ENCODE measurements at places on chromosomes 11 and 22.
A peak's percentile ranks its signal among the peaks of the same experiment; 100 is the strongest.

GRCh38 chr22:41873391-41873790 is 40.5 kb downstream of the SREBF2 start:
- no peak for DNase-seq

- no peak for DNase-seq
These were observed 30.9 kb upstream of the CSNK1E start for GRCh38 chr22:38347944-38348750.

GRCh38 chr11:68461575-68461917 is 994 bp downstream of the PPP6R3 start:
- DNase-seq: no peak

DNA sequence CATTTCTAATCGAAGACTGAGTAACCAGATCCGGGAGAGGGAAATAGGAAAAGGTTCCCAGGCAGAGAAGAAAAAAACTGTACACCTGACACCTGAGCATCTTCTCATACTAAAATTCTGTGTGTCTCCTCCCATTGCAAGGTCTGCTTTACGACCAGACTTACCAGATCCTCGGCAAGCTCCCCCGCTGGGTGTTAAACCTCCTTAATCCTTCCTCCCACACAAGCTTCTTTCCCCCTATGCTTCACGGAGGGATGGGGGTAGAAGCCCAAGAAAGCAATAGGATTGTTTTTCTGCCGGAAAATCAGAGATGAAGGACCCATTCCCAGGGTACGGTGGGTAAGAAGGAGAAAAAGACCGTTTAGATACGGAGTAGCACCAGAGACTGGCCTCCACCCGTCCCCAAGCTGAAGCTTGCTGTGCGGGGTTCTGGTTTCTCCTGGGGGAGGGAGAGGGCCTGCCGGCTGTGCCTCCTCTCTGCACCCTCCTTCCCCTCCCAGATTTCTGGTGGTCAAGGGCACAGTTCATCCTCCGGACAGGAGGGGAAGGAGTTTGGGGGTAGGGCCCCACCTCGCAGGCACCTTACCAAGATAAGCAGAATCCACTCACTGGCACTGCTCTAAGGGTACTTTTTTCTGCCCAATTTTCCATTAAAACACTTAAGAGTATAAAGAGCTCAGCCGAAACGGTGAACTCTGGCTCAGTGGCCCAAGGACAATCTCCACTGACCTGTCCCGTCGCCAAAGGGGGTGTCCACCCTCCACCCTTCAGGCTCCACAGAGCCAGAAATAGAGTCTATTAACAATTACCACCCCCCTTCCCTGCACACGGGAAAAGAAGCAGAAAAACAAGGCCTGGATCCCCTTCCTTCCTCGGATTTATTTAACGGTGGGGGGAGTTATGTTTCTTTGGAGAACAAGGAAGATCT is 1.2 kb downstream of the TOB2 start:
- peak; percentile 38 for DNase-seq

GRCh38 chr11:129894278-129895125 is 876 bp downstream of the NFRKB start:
- no peak for DNase-seq

All from midbrain (tissue), 1 donor.